ENCODE measurements at places on chromosomes 13 and 19.

- no peak for DNase-seq
Measured at GRCh38 chr19:4504297-4504701, 14.0 kb downstream of the PLIN4 start.

DNA sequence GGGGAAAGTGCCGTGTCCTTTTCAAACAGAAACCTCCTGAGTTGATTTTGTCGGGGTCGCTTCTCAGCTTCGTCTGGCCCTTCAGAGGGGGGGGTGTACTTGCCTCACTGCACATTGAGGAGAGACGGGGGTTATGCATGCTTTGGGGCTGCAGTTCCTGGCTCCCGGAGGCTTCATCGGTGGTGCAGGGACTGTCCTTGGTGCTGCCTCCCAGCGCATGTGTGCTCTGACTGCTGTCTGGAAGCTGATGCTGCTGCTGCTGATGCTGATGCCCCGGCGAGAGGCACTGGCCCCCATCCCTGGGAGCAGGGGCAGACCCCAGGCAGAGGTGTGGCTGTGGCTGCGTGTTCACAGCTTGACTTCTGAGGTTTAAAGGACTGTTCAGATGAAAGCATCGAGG is 91.0 kb downstream of the ARHGEF7 start:
- no peak for DNase-seq

- no peak for DNase-seq
Measured at GRCh38 chr19:8147582-8147978, 1.8 kb downstream of the FBN3 start.

GRCh38 chr13:58302349-58302748 is 670.8 kb downstream of the PCDH17 start:
- no peak for DNase-seq

- DNase-seq, result no peak
Measured at GRCh38 chr19:6376512-6377190, 918 bp upstream of the PSPN start.

DNA sequence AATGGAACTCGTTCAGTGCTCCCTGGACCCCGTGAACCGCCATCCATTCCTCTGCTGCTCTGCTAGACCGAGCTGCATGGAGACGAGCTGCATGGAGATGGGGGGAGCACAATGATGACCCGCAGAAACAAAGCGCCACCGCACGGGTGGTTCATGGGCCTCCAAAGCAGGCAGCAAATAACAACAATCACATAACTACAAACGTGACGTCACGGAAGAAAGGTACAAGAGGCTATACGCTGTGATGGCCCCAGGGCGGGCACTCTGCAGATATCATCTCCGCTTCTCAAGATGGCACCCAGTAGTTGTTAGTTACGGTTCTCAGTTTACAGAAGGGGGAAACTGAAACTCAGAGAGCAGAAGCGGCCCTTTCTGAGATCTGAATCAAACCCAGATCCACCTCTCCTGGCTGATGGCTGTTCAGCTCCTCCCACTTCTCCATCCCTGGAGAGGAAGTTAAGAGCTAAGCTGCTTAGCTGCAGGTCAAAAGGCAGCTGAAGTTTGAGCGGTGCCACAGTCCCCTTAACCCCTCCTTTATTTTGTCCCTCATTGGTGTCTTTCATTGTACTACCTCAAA is 1.7 kb downstream of the ATP13A1 start:
- DNase-seq, result no peak

Measured in GM18507 (cell line).